ENCODE measurements at places on chromosomes 1 and 21. TPM values are rescaled to one million over a fixed set of nuclear protein-coding genes. Genes with fewer than 3 reads are reported as not detected.

Gene BARHL2
- total RNA-seq = not detected

Gene ELAPOR1
- not detected for total RNA-seq

GRCh38 chr1:246351721-246352120, 155.4 kb downstream of the SMYD3 start:
- DNase-seq = no peak

DNA sequence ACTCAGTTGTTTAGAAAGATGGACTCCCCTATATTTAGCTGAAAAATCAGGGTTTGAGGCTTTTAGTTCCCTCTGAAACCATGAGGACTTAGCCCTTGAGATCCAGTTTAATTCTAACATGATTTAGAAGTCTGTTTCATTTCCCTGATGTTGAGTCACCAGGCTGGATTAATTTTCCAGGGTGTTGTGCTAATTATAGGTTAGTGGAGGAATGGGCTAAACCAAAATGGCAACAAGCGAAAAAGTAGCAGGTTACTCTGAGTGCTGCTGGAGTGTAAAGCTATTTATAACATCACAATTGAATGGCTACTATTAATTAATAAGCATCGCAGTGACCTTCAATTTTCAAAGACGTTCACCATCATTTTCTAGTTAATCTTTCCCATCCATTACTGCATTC, 15.5 kb upstream of the USP24 start:
- no peak for DNase-seq
